Mucosa of gallbladder (tissue), 1 donor: ENCODE measurements at places on chromosomes 12 and 14. TPM values are rescaled to one million over a fixed set of nuclear protein-coding genes. Genes with fewer than 3 reads are reported as not detected.

Gene MYF6
- total RNA-seq, result not detected

Gene RIPK3
- 56.5 TPM for total RNA-seq

- no peak for DNase-seq
These were observed 709 bp downstream of the HAL start for GRCh38 chr12:95995238-95996031.

DNA sequence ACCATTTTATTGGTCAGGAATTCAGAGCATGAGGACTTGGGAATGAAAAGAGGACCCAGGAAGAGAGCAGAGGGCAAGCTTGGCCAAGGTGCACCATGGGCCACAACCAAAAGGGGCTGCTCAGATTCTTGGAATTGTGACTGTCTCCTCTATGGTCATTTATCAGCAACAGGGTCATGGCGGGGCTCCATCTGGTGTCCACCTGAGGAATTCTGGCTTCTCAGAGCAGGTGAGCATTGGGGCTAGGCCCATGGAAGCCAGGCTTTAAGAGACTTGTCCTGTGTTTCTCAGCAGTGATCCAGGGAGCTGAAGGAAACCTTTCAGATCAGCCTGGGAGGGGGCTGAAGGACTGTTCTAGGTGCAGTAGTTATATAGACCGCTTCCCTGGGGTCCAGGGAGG, 2.6 kb upstream of the RIN3 start:
- DNase-seq, result no peak

DNA sequence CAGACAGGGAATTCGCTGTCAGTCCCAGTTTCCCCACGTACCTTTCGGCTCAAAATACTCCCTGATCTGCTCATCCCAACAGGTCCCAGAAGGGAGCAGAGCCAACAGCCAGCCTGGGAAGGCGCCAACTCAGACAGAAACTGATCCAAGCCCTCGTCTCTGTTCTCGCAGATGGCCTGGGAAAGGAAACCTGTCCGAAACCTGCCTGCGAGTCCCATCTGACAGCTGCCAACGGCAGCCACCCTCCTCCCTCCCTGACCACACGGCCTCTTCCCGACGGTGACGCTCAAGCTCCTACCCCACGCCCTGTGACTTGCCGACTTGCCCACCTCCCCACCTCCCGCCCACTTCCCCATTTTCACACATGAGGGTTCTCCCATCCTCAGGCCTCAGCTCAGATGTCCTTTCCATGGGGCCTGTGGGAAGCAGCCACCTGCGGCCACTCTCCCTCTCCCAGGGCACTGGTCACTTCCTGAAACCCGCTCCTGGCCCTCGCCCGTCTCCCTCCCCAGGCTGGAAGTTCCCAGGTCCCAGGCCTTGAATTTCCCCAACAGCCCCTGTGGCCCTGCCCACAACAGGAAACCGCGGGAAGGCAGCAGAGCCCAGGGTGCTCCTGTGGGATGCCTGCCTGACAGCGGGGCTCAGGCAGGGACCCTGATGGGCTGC, 60.9 kb upstream of the FBRSL1 start:
- no peak for DNase-seq

DNA sequence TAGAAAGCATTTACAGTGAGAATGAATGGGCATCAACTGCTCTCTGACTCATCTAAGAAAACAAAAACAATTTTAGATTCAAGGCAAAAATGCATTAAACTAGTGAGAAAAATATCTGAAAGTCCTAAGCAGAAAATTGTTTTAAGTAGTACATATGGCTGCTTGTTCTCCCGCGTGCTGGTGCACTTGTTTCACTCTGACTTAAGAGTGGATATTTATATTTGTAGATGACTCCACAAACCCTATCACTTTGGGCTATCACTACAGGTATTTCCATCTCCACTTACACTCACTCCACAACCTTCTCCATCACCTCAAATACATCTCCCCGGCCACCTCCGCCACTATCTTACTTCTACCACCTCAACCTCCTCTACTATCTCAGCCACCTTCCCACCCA, 253.9 kb upstream of the EGLN3 start:
- no peak for DNase-seq

Gene HOXC6
- 0.26 TPM for total RNA-seq

DNA sequence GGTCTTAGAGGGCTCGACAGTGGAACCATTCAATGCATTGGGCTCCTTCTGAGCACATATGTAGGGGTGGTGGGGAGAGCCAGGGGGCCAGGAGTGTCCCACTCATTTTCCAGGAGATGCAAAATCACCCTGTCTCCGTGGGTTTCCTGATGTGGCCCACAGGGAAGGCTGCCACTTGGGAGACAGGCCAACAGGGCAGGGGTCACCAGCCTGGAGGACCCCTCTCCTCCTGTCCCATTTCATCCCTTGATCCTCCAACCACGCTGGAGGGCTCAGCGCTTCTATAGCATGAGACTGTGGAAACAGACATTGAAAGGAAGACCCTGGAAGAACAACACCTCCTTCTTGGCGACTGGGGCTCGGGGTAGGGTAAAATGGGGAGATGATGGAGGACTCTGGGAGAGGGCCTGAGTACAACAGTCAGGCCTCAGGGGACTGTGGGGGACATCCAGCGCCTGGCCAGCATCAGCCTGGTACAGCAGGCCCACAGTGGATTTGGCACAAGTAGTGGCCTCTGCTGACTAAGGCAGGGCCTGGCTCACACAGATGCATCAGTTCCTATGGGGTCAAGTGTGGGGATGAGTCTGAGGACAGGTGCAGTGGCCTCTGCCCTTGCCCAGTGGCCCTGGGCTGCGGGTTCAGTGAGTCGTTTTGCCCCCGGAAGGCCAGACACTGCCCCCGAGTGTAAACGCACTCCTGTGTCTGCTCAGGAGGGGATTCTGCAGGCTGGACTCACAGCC, 68.0 kb downstream of the PRIMA1 start:
- no peak for DNase-seq

DNA sequence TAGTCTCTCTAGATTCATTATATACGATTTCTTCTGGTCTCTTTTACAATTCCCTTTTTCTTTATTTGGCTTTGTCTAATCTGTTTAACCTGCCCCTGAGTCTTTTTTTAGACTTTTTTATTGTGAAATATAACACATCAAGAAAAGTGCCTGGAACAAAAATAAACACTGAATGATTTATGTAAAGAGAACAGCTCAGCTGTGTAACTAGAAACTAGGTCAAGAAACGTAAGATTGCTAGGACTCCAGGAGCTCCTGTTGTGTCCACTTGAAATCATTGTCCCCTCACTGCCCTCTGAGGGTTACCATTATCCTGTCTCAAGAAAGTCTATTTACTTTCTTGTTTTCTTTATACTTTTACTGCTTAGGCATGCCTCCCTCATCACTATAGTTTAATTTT, 23.1 kb downstream of the EXD2 start:
- no peak for DNase-seq

DNA sequence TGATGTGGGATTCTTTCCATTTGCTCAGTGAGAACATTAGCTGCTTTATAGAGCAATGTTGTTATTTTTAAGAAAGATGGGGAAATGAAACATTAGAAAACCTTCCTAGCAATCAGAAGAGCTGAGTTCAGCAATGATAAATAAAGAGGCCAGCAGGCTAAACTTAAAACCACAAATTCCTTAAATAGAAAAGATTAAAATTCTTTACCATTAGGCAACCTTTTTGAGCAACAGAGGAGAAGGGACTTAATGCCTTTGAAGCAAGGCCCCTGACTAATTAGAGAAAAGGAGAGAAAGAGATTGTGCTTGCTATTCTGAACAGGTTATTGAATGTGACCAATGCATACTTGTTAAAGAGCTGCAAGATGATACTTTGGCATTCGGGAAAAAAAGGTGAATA, 160.8 kb upstream of the LMO3 start:
- no peak for DNase-seq

DNA sequence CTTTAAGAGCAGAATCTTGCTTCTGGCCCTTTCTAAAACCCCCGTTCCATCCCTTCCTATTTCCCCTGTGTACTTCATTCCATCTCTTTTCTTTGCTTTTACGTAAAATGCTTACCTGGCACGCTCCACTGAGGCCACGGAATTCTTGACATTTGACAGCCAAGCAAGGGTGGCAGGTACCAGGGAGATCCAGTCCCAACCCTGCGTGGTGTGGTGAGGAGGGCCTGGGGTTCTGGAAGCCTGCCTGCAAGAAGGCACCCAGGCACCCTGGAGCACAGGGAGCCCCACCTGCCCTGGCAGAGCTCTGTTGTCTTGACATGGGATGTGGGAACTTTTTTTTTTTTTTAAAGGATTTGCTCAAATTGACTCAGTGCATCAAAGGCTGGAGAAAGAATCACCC, 48.6 kb downstream of the ITPK1 start:
- no peak for DNase-seq

Gene AMN
- total RNA-seq, result 204 TPM

DNA sequence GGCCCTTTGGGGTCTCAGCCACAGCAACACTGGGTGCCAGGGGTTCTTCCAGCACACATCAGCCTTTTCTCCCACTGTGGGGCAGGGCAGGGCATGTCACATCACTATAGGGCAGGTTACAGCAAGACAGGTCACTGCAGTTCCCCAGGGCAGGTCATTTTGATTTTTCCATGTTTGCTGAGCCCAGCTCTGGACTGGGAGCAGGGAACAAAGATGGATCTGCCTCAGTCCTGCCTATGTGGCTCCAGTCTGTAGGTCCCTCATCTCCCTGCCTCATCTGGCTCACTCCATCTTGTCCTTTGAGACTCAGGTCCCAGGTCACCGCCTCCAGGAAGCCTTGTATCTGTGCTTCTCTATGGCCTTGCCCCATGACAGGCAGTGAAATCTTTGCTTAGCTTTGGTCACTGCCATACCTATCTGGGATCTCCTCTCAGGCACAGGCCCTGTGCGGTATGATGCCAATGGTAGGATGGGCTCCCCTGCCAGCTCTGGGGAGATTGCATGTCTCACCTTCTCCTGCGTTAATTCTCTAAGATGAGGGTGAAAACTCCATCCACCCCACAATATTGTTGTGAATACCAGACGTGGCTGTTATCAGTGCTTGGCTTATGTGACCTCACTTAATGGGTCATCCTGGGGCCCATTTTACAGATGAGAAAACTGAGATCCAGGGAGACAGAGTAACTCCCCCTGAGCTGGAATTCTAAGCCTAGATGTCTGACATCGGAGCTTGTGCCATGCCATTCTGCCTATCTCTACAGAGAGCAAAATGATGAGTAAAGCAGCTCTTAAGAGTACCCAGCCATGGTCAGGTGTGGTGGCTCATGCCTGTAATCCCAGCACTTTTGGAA, 1.5 kb downstream of the SERPINA6 start:
- DNase-seq, result no peak

GRCh38 chr12:94140556-94140955, 7.8 kb upstream of the PLXNC1 start:
- DNase-seq, result no peak

Gene EIF2S3B
- 2.6 TPM for total RNA-seq

DNA sequence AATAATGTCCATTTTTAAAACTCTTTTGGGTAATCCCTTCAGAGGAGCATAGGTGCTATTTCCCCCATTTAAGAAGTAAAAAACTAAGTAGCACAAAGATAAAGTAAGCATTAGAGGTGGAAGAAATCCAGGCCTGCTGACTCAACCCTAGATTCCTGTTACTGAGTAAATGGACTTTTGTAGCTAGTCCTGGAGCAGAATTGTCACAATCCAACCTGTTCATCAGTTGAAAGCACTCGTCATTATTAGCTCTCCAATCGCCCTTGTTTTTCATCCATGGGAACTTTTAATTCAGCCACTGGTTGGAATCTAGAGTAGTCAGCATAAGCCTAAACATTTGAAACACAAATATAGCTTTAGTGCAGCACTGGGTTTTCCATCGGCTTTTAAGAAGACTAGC, 139.5 kb upstream of the AMIGO2 start:
- no peak for DNase-seq

DNA sequence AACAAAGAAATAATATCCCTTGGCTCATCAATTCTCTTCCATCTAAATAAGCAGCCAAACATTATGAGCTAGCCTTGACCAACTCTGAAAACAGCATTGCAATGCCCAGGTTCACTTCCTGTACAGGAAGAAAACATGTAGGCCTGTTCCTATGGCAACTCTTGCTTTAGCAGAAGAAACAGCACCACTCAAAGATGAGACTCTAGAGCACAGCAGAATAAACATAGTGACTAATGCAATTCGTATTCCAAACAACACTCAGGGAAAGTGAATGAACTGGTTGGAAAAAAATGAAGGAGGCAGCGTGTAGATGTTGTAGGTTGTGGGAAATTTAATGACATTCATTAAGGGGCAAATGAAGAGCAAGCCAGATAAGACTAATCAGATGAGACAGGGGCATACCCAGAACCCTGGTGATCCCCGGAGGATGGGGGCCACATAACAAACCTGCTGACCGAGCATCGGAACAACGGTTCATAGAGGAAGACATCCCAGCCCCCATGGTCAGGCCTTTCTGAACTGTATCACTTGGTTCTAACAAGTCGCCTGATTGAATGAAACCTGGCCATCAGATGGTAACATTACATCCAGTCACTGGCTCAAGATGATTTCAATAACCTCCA, 9.0 kb downstream of the ARHGDIB start:
- DNase-seq, result no peak

Gene DTX3
- 31.2 TPM for total RNA-seq

GRCh38 chr14:32225378-32225920, 22.4 kb upstream of the RNU6-8 start:
- DNase-seq, result no peak

GRCh38 chr12:22459838-22460490, 84.4 kb downstream of the C2CD5 start:
- no peak for DNase-seq

Gene RPGRIP1
- 0.49 TPM for total RNA-seq

- DNase-seq, result no peak
These were observed 147.1 kb downstream of the PHLDA1 start for GRCh38 chr12:75884465-75884985.

Gene RNU4-1
- total RNA-seq, result 1,216 TPM

DNA sequence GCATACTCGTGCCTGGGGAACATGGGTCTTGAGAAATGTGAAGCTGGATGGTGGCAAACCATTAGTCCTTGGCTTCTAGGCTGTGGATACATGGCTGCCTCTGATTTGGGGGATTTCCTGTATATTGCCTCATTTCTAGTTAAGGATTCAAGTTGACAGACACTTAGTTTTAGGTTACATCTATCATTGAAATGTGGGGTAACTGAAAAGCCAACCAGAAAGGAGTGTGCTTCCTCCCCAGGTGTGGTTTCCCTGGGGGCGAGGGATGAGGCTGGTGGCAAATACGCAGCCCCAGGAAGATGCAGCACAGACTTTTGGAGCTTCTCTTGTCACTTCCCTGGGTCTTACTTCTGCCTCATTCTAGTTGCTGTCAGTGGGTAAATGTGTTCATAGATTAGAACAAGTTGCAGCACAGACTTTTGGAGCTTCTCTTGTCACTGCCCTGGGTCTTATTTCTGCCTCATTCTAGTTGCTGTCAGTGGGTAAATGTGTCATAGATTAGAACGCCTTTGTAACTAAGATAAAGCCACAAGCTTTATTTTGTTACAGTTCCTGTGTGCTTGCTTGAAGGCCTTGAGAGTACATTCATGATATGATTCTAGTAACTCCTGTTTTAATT, 85.1 kb downstream of the BORCS5 start:
- DNase-seq, result no peak

GRCh38 chr14:79856381-79856780, 354.9 kb downstream of the DIO2 start:
- no peak for DNase-seq

Gene PTPN6
- total RNA-seq, result 66.4 TPM

- DNase-seq, result no peak
These were observed 71.4 kb downstream of the GLRX5 start for GRCh38 chr14:95606266-95606665.

- DNase-seq, result no peak
These were observed 629 bp upstream of the TTC7B start for GRCh38 chr14:90816681-90817436.
